ENCODE measurements at places on chromosomes 1 and 21.

DNA sequence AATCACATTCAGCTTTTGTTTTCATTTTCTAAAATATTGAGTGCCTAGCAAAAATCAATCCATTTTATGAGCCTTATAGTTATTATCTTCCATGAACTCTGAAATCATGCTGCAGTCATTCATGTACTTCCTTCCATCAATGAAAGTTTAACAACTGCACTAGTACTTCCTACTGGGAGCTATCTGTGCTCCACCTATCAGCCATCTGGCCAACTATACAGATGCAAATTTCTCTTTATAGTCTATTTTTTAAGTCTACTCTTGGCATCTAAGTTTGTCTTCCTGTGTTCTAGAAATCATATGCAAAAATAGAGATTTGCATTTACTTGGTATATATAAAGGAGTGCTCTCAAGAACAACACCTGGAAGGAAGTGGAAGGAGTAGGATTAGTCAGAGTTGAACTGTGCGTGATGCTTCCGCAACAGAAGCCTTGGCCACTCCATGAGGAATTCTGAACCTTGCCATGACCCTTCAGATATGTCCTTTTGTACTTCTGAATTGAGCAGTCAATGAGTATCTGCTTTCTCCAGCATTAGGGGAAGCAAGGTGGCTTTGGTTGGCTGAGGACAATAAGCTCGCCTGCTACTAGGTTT is 403.2 kb upstream of the ADAMTS5 start:
- no peak for DNase-seq

- DNase-seq: no peak
These were observed 10.2 kb downstream of the JAK1 start for GRCh38 chr1:64956010-64956640.

GRCh38 chr1:224162768-224163167 is 20.3 kb upstream of the DEGS1 start:
- DNase-seq: no peak

- no peak for DNase-seq
These were observed 681.5 kb downstream of the MATN1 start for GRCh38 chr1:30041741-30042437.

GRCh38 chr1:6096243-6097116 is 50.8 kb downstream of the KCNAB2 start:
- DNase-seq: no peak

Measured in cerebellum (tissue), 4 donors.